Fibroblast of lung (primary cell): ENCODE measurements at places on chromosomes 11 and 22.

DNA sequence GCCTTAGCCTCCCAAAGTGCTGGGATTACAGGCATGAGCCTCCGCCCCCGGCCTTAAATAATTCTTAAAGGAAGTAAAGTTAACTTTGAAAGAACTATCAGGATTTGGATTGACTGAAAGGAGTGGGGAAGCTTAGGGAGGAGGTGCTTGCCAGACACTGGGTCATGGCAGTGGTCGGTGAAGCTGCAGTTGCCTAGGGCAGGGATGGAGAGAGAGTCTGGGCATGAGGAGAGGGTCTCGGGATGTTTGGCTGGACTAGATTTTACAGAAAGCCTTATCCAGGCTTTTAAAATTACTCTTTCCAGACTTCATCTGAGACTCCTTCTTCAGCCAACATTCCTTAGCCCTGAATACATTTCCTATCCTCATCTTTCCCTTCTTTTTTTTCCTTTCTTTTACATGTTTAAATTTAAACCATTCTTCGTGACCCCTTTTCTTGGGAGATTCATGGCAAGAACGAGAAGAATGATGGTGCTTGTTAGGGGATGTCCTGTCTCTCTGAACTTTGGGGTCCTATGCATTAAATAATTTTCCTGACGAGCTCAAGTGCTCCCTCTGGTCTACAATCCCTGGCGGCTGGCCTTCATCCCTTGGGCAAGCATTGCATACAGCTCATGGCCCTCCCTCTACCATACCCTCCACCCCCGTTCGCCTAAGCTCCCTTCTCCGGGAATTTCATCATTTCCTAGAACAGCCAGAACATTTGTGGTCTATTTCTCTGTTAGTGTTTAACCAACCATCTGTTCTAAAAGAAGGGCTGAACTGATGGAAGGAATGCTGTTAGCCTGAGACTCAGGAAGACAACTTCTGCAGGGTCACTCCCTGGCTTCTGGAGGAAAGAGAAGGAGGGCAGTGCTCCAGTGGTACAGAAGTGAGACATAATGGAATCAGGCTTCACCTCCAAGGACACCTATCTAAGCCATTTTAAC, at the start of gene NNMT:
Gene NNMT (plus strand): TSS at position 724 of the 929 bp plus-strand sequence. CDS start 158 bp downstream, at position 882.
- DNase-seq = peak; percentile 98

- DNase-seq = peak; percentile 77
These were observed 1.7 kb downstream of the PHF21A start for GRCh38 chr11:46119352-46120216.

DNA sequence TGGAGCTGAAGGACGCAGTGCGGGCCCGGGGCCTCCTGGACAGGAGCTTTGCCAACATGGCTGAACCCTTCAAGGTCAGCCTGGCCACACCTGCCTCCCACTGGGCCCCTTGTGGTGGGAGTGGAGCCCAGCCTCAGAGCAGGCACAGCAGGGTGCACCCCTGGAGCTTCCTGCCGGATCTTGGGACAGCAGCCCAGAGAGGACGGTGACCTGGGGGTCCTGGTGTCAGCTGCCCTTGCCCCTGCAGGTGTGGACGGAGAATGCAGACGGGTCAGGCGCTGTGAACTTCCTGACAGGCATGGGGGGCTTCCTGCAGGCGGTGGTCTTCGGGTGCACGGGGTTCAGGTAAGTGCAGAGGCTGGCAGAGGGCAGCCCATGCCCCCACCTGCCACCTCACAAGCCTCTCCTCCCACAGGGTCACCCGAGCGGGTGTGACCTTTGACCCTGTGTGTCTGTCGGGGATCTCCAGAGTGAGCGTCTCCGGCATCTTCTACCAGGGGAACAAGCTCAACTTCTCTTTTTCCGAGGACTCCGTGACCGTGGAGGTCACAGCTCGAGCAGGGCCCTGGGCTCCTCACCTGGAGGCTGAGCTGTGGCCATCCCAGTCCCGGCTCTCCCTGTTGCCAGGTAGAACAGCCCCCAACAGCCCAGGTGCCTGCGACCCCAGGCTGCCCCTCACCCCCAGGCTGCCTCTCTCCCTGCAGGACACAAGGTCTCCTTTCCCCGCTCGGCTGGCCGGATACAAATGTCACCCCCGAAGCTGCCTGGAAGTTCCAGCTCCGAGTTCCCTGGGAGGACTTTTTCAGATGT, 5.1 kb downstream of the PGGHG start:
- no peak for DNase-seq

DNA sequence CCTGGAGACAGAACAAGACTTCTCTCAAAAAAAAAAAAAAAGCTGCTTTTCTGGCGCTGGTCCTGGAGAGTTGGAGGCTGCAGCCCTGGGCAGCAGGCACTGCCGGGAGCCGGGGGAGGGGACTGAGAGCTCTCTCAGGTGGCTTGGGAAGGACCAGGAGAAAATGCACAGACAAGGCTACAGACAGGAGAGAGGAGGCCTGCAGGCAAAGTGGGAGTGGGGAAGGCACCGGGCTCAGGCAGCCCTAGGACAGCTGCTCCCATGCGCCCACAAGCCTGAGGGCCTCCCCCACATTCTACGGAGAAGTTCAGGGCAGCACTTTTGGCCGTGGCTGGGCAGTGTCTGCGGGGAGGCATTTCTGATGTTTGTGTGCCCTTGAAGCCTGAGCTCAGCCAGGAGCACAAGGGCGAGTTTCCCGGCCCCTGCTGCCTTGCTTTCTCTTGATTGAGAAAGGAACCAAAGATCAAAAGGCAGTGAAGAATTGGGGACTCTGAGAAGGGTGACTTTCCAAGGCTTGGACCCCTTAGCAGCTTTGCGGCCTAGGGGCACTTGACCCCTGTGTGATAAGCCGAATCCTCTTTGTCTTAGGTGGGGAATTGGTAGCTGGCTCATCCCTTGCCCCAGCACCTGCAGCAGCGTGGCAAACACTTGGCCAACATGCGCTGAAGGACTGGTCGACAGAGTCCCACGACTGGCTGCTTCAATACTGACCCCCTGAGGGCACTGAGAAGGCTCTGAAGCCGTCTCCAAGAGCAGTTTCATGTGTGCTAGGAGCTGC, 35.3 kb downstream of the PPM1F start:
- DNase-seq = peak; percentile 38

DNA sequence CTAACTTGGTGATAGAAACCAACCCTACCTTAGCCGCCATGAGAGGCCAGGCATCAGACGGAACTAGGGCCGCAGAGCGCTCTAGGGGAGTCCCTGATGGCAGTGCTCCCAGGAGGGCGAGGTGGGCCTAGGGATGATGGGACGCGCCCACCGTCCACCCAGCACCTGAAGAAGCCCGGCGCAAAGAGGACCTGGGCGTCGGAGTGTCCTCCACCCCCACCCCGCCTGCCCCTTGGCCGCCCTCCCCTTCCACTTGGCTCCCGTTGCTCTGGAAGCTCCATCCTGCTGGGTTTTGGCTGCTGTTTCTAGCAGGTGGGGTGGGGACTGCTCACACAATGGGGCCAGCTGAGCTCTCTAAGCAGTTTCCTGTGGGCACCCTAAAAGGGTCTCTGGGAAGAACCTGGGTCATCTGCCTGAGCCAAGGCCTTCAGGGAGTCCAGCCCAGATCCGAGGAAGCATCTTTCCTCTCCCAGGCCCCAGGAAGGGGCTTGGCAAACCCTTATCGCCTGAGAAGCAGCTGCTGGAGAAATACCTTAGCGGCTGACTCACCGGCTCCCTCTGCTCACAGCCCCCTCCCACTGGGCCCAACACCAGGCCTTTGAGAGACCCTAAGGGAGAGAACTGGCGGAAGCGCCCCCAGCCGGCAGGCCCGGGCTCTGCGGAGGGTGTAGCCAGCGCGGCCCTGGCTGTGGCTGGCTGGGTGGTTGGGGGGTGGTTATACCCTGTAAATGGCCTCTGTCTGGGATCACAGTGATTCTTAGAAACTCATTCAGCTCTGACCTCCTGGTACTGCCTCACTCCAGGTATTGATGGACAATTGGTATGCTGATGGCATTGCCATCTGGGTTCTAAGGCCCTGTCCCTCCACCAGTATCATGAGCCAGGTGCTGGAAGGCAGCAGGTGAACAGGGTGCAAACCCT, 19.3 kb downstream of the CREB3L1 start:
- peak; percentile 96 for DNase-seq

GRCh38 chr11:12802418-12803085, 128.3 kb downstream of the TEAD1 start:
- DNase-seq = peak; percentile 67

GRCh38 chr11:829176-829846, 1.6 kb downstream of the CRACR2B start:
- no peak for DNase-seq

GRCh38 chr11:44808053-44808753, 81.4 kb downstream of the TSPAN18 start:
- no peak for DNase-seq

DNA sequence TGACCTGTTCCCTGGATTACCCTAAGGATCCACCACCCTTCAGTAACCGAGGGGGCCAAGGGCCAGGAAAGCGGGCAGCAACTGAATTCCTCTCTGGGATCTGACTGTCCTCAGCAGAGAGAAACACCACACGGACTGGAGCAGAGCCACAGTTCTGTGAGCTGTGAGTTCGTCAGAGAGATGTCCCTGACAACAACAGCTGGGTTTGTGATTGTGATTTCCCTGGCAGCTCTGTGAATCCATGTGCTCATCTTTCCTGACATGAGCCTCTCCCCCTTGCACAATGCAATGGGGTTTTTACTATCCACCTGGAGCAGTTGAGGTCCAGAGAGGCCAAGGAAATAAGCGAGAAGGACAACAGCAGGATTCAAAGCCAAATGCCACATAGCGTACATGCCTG, 69.4 kb upstream of the AMPD3 start:
- DNase-seq = peak; percentile 85

GRCh38 chr11:119864836-119865235, 135.8 kb upstream of the NECTIN1 start:
- no peak for DNase-seq

- DNase-seq = no peak
These were observed 296.3 kb downstream of the CADM1 start for GRCh38 chr11:115207916-115208315.

- DNase-seq = no peak
These were observed 48.8 kb upstream of the PHF21B start for GRCh38 chr22:45058622-45058912.

DNA sequence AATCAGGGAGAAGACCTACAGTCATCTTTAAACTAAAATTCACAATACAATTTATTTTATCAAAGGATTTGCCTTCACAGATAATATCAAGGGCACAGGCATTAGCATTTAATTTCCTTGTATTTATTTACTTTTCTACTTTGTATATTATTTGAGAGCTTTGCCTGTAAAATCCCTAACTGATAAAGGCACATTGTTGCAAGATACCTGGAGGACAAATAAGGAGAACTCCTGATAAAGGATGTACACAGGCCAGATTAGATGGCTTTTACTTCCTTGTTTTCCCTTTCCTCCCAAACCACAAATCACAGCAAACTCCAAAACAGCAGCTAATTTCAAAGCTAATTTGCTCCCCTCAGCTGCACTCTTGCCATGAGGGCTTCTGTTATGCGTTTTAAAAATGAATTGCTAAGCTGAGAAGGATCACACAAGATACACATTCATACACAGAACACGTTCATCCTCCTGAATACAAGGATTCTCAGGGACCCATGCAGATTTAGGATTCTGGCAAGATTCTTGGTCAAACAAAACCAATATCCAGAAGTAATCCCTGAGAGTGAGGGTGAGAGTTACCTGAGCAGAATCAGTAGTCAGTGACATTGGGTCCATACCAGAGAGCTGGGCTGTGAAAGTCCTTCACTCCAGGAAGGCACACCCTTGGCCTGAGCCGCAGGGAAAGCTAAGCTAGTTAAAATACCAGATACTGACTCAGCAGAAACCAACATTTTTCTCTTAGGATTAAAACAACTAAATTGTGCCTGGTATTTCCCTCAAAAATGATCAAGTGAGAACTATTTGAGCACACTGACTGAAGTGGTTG, 100.3 kb upstream of the CLPB start:
- no peak for DNase-seq

- no peak for DNase-seq
These were observed 15.0 kb upstream of the FGF3 start for GRCh38 chr11:69834251-69834650.

DNA sequence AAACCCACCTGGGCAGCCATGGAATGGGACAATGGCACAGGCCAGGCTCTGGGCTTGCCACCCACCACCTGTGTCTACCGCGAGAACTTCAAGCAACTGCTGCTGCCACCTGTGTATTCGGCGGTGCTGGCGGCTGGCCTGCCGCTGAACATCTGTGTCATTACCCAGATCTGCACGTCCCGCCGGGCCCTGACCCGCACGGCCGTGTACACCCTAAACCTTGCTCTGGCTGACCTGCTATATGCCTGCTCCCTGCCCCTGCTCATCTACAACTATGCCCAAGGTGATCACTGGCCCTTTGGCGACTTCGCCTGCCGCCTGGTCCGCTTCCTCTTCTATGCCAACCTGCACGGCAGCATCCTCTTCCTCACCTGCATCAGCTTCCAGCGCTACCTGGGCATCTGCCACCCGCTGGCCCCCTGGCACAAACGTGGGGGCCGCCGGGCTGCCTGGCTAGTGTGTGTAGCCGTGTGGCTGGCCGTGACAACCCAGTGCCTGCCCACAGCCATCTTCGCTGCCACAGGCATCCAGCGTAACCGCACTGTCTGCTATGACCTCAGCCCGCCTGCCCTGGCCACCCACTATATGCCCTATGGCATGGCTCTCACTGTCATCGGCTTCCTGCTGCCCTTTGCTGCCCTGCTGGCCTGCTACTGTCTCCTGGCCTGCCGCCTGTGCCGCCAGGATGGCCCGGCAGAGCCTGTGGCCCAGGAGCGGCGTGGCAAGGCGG, 11.4 kb upstream of the ARHGEF17 start:
- DNase-seq = no peak

- DNase-seq = no peak
These were observed 34.2 kb downstream of the MICAL3 start for GRCh38 chr22:17990147-17990546.

- no peak for DNase-seq
These were observed 1223.9 kb downstream of the BRD1 start for GRCh38 chr22:48603621-48604320.

DNA sequence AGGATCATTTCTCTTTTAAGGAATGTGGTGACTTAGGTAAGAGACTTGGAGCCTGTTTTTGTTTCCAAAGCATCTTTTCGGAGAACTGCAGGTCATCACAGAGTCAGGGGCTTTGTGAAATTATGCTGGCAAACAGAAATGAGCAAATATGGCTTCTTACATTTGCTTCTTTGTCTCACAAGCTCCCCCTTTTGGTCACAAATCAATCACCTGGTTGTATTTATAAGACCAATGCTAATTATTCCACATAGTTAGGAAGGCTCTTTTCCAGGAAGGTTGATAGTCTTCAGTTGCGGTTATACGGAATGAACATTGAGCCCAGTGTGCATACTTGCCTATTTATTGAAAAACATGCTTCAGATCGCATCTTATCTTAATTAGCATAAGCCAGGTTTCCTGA, 34.6 kb upstream of the CEP126 start:
- peak; percentile 82 for DNase-seq

DNA sequence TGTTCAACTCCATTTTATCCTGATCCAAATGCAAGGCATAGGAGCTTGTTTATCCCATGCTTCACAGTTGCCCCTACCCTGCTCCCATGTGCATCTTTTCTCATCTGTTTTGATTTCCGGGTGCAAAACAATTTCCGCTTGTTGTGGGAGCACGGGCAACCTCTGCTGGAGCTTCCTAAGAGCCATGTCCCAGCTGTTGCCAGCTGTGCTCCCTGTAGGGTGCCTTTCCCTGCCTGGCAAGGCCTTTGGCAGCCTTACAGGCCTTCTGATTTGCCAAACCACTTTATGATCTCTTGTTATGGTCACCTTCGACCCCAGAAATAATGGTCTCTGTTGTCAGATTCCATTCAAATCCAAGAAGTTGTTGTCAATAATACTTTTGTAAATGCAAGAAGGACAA, 1038.5 kb downstream of the OPCML start:
- no peak for DNase-seq
